Breast epithelium (tissue), 4 donors: ENCODE measurements at places on chromosomes 1 and 21. TPM values are rescaled to one million over a fixed set of nuclear protein-coding genes. Genes with fewer than 3 reads are reported as not detected.
A peak's percentile ranks its signal among the peaks of the same experiment; 100 is the strongest.

- no peak for DNase-seq
- H3K27ac ChIP-seq, result peak overlapping the region; percentile 63
- H3K4me1 ChIP-seq, result no peaks in the 10 kb centered on the region
- no peak overlapping the region for H3K4me3 ChIP-seq
- H3K27me3 ChIP-seq, result peaks cover 4% of the 10 kb centered on the region
These were observed 12.0 kb upstream of the ARHGEF19 start for GRCh38 chr1:16224472-16224871.

DNA sequence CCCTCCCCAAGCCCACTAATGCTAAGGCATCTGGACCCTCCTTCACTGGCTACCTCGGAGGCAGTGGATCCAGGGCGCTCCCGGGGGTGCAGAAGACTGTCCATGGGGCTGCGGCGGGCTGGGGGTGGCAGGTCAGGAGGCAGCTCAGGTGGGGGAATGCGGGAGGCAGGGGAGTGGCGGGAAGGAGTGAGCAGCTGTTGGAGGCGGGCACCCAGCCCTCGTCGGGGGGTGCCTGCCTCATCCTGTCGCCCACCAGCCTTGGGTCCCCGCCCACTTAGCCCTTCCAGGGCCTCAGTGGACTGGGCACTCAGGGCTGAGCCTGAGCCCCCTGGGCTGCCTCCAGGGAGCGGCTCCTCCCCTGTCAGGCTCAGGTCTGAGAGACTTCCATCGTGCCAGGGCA lies 10.7 kb upstream of the GATAD2B start:
- H3K4me3 ChIP-seq, result no peak overlapping the region
- H3K4me1 ChIP-seq, result no peaks in the 10 kb centered on the region
- no peak overlapping the region for H3K27ac ChIP-seq
- no peaks in the 10 kb centered on the region for H3K27me3 ChIP-seq
- H3K36me3 ChIP-seq, result peaks cover 5% of the 10 kb centered on the region

The TTC22 gene
- total RNA-seq, result 0.32 TPM

The FCRL5 gene
- total RNA-seq, result 1.6 TPM

The OLIG2 gene
- total RNA-seq, result not detected

The HOOK1 gene
- 12.5 TPM for total RNA-seq
